ENCODE measurements at places on chromosomes 1 and 21.

GRCh38 chr21:28799926-28800325, 192.8 kb downstream of the LTN1 start:
- DNase-seq = no peak

DNA sequence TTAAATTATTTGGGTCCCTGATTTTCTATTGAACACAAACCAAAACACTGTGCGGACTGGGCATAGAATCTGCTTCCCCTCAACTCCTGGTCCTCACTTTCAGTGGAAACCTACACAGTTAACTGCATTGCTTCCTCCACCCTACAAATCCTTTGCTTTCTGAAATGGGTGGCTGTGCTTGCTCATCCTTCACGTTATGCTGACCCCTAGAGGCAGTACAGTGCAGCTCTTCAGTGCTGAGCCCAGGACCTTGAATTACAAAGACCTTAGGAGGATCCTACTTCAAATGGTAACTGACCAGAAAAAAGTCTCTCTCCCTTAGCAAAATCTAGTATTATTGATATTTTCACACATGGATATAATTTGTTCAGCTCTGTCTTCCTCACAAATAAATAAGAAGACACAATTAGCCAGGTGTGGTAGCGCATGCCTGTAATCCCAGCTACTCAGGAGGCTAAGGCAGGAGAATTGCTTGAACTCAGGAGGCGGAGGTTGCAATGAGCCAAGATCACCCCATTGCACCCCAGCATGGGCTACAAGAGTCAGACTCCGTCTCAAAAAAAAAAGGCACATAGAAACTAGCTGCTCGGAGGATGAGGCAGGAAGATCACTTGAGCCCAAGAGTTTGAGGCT, 63.4 kb upstream of the L1TD1 start:
- peak; percentile 50 for DNase-seq

- no peak for DNase-seq
Observed at GRCh38 chr1:23810818-23811540, 10.4 kb upstream of the GALE start.

DNA sequence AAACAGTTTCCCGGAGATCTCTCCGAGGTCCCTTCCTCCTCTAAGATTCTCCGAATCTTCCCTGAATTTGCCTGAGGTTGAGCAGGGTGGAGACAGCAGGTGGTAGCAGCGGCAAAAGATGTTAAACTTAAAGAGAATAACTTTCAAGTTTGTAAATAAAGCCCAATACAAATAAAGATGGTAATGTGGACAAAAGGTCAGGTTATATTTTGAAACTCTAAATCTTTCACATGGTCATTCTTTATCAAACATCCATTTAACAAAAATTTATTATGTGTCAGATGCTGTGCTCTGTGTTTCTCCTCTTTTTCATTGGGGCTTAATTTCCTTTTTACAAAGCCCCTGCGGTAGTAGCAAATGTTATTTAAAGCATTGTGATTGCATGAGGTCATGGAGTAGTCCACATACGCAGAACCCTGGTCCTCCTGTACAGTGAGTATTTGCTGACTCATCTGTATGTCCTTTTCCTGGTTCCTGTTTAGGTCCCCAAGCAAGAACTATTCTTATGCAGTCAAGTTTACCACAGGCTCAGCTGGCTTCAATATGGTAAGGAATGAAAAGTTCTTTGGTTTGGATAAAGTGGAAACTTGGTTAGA, 119.2 kb downstream of the ITSN1 start:
- DNase-seq = peak; percentile 73

GRCh38 chr1:23923592-23924499, 10.7 kb upstream of the CNR2 start:
- DNase-seq = no peak

DNA sequence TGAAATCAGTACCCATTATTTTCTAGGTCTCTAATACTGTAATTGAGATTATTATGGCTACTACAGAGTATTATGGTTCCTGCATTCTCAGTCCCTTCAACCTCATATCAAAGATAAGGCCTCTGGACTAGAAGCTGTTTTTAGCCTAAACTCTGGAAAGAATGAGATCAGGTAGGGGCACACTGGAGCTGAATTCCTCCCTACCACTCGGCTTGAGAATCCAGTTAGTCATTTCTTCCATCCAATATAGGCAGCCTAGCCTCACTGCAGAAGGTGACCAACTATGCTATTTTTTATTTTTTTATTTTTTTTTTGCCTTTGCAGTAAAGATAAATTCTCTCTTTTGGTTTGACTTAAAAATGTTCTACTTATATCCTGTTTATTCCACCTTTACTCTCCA, 8.0 kb upstream of the HAX1 start:
- no peak for DNase-seq

GRCh38 chr1:206882555-206882954, 14.7 kb upstream of the IL24 start:
- DNase-seq = no peak

DNA sequence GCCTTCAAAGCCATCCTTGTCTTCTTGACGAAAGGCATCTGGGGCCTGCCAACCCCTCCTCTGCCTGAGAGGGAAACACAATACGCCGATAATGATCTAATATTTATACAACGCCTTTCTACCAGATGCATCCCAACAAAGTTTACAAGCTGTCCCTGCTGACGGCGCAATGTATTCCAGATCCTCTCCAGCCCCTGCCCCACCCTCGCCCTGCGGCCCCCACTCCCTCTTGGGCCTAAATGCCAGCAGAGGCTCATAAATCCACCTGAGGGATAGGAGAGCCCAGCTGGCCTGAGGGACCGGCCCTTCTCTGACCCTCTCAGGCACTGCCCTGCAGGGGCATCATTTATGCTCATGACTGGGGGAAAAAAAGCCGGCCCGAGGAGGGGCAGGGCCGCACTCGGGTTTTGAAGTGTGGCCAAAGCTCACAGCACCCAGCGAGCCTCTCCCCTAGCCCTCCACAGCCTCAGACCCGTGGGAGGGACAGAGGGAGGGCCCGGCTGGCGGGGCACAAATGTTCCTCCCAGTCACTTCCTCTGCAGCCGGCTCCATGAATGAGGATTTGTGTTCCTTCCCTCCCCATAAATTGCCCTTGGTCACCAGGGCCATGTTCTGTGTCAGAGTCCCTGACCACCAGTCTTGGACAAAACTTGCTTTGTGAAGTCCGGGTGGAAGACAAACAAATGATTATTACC, 140.3 kb downstream of the FOXD2 start:
- DNase-seq = no peak

- DNase-seq = no peak
Observed at GRCh38 chr21:45403825-45404729, 888 bp upstream of the COL18A1 start.

DNA sequence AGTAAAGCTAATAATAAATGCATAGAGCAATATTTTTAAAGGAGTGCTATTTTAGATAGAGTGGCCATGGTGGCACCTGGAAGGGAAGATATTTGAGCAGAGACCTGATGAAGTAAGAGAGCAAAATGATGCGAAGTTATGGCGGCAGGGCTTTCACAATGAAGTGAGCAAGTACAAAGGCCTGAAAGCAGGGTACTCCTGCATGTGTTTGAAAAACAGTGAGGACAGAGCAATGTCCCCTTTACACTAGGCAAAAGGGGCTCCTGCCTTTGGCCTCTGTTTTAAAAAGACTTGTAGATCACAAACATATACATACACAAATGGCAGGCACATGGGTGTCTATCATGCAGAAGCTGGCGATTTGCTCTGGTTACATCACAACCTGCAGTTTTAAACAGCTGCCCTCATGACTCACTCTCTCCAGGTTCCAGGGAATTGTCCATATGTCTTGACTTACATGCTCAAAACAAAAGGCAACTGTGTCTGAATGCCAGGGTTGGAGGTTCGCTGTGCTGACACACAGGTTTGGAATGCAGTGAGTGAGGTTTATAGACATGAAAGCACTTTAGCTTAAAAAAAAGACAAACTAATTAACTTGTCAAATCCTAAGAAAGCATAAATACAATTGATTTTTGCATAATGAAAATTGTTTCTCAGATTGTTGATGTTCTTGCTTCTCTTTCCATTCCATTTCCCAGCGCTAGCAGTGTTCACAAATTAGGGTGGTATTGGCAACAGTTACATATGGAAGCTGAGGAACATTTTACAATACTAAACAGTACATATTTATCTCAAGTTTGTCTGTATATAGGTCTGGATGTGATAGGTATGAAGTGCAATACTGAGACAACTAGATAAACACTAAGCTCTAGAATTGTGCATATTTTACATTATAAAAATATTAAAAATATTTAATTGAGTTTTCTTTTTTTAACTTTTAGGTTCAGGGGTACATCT, 313.9 kb downstream of the BARHL2 start:
- DNase-seq = peak; percentile 89

- no peak for DNase-seq
Observed at GRCh38 chr1:98102345-98103030, 181.7 kb upstream of the DPYD start.

DNA sequence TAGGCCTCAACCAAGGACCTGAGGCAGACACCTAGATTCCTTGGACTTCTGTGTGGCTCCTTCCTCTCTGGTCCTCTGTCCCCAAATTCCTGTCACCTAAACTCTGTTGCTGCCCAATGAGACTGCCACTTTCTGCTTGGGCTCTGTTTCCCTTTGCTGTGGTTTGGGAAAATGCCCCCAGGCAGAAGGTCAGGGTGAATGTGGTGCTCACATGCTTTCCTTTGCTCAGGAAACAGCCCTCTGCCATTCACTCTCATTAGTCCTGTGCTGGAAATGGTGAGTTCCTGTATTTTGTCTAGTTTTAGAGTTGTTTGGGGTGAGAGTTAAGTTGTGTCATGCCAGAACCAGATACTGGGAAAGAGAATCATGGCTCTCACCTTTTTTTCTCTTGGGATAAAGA, 22.7 kb upstream of the SHE start:
- DNase-seq = no peak

DNA sequence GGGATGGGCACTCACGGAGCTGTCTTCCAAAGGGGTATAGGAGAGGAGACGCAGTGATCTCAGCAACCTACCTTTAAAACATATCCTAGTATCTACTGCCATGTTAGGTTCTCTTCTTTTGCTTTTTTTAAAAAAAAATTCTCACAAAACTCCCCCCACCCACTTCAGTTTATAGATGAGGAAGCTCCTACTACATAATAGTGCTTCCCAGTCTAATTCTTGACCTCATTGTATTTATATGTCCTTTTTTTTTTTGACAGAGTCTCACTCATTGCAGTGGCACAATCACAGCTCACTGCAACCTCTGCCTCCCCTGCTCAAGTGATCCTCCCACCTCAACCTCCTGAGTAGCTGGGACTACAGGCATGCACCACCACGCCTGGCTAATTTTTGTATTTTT, 99.9 kb downstream of the OSBPL9 start:
- DNase-seq = no peak

DNA sequence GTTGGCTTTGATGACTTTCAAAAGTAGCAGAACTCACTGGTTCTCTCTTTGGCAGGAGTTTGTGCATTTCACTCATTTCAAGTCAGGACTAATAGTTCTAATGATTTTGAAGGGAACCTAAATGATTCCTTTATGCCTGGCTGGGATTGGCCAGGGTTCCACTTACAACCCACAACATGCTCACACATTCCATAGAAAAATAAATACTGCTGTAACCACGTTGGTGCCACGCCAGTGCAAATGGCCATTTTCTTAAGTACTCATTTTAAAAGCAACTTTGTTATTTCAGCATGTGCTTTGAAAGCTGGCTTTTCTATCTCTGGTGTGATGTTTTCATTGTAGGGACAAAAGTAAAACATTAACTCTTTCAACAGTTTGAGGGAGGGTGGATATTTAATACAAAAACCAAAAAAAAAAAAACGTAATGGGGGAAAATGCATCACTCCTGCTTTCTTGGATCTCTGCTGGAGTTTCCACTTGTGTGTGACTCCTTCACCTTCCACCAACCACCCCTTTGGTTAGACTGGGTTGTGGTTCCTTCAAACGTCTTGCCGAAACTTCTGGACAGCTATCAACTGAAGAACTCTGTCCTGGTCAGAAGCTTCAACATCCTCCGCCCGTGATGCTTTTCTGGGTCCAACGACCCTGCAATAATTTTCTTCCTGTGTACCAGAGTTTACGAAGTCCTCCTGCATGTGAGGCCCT, 300.4 kb upstream of the RUNX1 start:
- DNase-seq = no peak

GRCh38 chr1:107016376-107016978, 40.0 kb upstream of the PRMT6 start:
- no peak for DNase-seq

DNA sequence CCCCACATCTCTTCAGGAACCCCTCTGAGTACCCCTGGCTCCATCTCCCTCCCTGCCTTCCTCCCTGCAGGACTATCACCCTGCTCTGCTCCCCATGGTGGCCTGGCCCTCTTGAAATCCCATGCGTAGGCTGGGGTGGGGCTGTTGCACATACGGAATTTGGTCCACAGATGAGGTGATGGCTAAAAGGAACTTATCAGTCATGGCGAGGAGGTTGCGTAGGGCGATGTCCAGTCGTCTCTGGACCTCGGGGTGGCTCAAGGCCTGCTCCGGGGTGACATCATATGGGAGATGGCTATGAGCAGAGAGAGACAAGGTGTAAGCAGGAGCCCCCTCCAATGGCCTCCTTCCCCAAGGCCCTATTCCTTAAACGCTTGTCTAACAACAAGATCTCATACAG, 35.3 kb downstream of the IQGAP3 start:
- no peak for DNase-seq

DNA sequence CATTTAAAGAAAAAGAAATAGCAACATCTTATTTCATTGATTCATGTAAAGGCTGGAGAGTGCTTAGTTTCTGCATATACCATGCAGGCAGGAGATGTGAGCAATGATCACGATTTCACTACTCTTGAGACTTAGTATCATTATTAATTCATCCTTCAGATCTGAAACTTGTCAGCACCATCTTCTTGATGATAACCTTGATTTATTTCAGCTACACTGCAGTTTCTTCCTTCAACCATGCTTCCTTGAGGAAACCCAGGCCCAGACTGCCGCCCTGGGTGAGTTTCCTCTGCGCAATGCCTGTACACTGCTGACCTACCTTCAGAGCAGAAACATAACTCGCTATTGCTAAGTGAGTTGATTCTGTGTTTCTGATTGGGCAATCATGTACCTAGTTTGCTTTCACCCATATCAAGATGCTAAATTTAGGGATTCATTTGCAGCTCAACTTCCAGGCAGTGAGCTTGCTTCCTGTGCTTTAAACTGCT, 13.5 kb upstream of the BCL10 start:
- DNase-seq = no peak

DNA sequence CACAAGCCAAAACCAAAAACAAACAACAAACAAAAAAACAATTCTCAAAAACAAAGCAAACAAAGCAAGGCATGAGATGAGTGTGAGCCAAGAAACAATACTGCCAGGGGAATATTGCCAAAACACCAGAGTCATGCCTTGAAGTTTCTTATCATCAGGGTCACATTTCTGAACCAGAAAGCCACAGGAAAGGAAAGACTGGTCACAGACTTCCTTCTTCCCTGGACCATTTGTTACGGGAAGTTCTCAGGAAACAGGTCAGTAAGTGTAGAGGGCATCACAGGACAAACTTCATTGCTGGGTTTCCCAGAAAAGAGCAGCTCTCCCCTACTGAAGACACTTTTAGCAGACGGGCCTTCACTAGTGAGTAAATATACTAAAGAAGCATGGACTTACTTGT, 191.2 kb downstream of the GABPA start:
- no peak for DNase-seq
